ENCODE measurements at places on chromosomes 1 and 21.
A peak's percentile ranks its signal among the peaks of the same experiment; 100 is the strongest.

GRCh38 chr1:229258031-229258756 is 12.7 kb upstream of the RAB4A start:
- peak; percentile 58 for DNase-seq

DNA sequence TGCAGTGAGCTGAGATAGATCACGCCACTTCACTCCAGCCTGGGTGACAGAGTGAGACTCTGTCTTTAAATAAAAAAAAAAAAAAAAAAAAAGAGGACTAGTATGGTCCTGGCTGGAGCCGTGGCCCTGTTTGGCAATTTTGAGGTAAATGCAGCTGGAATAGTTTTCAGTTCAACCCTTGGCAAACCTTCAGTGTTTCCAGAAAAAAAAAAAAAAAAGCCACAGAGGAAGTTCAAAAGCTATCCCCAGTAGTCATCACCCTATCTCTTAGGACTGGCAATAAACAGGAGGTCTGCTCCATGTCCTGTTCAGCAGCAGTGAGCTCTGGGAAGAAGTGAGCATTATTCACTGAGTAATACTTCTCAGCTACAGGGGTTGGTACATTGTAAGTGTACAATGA is 56.8 kb upstream of the ERRFI1 start:
- no peak for DNase-seq

GRCh38 chr1:69535490-69535889 is 32.2 kb upstream of the LRRC7 start:
- DNase-seq, result no peak

GRCh38 chr1:186680245-186681061 is at the start of gene PTGS2:
Gene PTGS2 (minus strand): TSS chr1:186680423. CDS start chr1:186680290, 133 bp downstream.
- peak; percentile 82 for DNase-seq

DNA sequence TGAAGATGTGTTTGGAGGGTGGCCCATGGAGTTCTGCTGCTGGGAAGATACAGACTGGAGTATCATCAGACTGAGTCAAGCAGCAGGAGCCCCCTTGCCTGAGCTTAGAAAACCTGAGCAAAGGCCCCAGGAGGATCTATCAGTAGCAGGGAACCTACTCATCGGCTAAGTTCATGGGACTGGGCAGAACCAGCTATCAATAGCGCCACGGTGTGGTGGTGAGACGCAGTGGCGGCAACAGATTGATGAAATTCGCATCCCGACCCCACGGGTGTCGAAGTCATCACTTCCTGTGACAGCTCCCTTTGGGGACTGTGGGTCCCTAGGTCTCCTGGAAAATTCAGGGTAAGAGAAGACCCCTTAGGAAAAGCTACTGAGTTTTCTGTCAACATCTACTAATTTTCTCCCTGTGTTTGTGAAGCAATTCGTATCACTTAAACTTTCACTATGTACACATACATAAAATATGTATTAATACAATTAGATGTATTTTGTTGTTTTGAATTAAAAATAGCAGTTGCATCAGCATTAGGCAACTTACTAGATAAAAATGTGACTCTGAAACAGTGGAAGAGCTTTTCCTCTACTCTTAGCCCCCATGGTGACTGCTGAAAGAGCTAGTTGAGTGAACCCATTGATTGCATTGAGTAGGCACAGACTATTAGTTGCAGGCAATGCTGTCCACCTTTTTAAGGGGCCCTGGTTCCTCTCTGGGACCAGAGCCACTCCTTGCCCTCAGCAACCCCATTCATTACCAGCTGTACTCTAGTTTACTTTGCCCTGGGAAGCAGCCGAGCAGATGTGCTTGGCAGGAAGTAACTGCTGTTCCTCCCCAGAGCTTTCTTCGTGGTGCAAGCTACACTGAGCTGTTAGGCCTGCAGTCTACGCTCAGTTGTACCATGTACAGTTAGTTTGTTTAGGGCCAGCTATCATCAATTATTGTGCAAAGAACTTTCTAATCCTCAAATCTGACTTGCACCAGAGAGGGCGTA is 7.3 kb upstream of the CACNA1S start:
- DNase-seq, result peak; percentile 53

GRCh38 chr1:40058453-40059337 is 18.2 kb downstream of the CAP1 start:
- no peak for DNase-seq

DNA sequence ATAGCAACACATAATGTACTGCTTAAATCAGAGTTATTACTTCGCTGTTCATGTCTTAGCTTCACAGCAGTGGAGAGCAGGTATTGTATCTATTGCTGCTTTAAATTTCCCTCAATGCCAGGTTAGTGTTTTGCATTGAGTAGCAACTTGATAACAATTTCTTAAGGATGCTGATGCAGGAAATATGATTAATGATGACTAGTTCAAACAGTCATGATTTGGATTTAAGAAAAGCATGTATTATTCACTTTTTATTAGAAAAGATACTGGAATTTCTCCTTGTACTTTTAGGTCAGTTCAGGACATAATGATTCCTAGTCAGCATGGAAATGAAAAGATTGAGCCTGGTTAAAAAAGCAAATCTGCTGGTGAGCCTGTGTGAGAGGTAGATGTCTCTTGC is 67.2 kb upstream of the ARHGAP29 start:
- DNase-seq, result no peak

DNA sequence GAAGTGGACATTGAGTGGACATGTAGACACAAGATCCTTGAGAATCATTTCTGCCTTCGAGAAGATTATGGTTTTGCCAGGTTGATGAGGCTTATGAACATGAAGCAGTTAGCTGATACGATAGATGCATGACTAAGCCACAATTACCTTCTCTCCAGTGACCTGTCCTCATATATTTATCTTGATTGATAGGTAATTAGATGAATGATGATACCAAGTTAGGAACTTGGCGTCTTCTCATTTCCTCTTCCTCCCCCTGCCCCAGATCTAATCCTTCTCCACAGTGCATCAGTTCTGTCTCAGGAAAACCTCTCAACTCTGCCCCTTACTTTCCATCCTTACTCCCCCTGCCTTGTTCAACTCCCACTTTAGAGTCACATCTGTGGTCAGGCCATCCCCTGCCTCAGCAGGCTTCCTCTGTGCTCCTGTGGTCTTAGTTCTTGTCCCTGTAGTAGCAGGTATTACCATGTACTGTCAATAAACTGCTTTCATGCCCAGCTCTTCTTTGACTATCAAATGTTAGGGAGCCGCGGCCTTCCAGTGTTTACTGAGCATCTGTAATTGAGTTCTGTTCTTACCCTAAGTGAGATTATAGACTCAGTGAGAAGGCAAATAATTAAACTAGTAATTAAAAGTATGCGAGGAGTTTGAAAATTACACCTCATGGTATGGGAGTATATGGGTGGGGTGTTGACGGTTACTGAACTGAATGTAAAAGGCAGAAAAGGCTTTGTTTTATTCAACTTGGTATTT is 5.1 kb downstream of the ST6GALNAC3 start:
- no peak for DNase-seq

DNA sequence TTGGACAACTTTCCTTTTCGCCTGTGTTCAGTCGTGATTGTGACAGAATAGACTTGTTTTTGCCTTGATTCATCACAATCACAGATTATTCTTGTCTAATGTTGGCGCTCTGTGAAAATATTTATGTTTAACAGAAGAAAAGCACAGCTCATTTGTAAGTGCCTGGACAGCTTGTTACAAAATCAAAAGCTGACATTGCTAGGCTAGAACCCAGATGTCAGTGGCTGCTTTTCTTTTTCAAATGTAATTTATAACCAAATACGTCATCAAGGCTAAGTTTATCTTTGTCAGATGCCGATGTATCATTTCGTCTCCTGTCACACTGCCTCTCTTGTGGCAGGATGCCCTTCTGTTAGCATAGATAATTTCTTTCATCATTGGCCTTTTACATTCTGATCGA is 1227.3 kb downstream of the PLA2G4A start:
- DNase-seq, result no peak

- DNase-seq, result no peak
These were observed 66.9 kb downstream of the ST6GALNAC5 start for GRCh38 chr1:76933847-76934815.

DNA sequence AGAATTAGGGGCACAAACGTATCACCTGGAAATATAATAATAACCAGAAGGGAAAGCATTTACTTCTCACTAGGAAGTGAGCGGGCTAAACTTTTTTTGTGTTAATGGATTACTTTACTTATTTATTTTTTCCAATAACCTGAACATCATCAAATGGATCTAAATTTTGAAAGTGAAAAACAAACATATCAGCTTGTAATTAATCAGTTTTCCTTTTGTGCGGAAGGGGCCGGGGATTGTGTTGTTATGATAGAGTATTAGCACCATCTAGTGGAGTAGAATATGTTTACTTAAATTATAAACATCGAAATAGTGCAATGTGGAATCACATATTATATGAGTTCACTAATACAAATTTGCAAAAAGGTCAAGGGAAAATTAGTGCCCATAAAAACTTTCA is 9.0 kb downstream of the CFH start:
- DNase-seq, result peak; percentile 23

GRCh38 chr1:183870351-183871077 is 65.6 kb downstream of the RGL1 start:
- no peak for DNase-seq

- DNase-seq, result no peak
These were observed 25.7 kb upstream of the BACE2 start for GRCh38 chr21:41142051-41142795.

DNA sequence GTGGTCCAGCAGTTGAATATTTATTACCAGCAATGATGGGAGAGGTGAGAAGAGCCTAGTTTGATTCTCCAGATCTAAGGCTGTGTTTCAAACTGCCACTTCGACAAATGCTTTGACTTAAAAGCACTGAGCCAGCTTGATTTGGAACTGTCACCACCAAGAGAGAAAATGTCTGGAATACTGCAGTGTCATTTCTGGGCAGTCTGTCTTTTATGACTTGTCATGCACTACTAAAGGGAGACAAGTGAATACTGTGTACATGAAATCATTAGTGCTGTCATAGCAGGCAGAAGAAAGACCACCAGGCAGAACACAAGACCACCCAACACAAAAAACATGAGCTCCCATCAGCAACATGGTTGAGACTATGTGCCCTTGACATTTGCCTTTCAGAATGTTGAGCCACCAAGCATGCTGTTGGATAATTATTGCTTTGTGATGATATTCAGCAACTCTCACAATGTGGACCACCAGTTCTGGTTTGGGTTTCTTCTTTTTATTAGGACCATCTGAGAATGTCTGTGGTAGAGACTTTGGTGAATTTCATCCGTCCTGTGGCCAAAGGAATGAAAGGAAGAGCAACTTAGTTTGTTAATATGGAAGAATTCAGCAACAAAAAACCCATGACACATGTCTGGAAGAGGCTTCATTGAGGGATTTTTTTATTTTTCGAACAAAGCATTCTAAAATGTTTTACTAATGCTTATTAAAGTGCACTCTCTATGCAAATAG is 125.8 kb downstream of the NTMT2 start:
- no peak for DNase-seq

DNA sequence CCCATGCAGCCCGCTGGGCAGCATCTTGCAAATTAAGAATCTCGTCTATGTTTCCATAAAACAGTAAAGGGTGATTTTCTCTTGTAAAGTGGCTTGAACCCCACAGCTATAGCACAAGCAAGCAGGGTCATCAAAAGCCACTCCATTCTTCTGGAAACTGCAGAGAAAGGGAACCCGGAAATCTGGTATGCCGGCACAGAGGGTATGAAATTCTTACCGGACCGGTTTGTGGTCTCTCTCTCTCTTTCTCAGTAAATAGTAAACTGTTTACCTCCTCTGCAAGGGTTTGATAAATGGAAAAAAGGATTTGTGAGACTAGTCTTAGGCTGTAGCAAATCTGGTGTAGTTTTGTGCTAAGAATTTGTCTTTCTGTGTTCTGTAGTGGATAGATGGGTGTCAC is 2.7 kb upstream of the ADSS2 start:
- no peak for DNase-seq

DNA sequence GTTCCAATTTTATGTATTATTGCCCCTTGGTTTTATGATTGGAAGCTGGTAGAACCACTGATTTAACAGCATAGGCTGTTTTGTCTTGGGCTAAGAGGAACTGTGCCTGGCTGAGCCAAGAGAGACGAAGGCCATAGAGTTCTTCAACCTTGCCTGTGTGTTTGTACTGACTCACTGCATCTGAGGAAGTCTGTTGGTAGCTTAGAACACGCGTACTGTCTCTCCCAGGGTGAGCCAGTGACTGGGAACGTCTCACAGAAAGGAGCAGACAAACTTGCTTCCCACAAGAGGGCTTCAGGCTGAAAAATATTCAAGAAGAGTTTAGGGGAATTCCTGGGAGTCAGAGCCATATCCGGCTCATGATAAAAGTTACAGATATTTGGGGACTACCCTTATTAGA is 14.9 kb downstream of the TMEM51 start:
- no peak for DNase-seq

- DNase-seq, result no peak
These were observed 479.4 kb downstream of the KCNT2 start for GRCh38 chr1:196128835-196129234.

- DNase-seq, result no peak
These were observed 17.0 kb downstream of the SON start for GRCh38 chr21:33559813-33560212.

GRCh38 chr1:15352128-15352957 is 57.3 kb upstream of the EFHD2 start:
- no peak for DNase-seq

DNA sequence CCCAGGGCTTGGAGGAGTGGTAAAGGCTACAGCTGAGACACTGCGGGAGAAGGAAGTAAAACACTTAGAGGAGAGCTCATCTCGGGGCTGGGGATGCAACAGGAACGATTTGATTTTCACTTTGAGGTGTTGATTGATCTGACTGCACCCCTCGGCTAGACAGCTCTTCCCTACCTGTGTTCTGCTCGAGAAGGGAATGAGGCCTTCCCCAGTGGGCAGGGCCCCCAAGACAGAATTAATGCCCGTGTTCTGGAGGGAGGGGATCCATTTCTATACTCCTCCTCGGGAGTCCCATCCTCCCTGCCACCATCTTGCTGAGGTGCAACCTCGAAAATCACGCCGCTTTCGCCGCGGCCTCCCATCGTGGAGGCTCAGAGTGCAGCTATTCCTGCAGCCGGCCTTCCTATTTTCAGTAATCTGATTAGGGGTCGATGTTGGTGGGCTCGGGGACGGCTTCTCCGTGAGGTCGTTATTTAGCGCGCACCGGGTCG is 2.4 kb downstream of the ATP2B4 start:
- DNase-seq, result no peak

- DNase-seq, result no peak
These were observed 67.5 kb upstream of the GFI1 start for GRCh38 chr1:92554216-92554615.

GRCh38 chr1:197435224-197435623 is 167.2 kb downstream of the CRB1 start:
- DNase-seq, result no peak
